Activated naive CD4-positive, alpha-beta T cell (primary cell): ENCODE measurements at places on chromosomes 3 and 15.

DNA sequence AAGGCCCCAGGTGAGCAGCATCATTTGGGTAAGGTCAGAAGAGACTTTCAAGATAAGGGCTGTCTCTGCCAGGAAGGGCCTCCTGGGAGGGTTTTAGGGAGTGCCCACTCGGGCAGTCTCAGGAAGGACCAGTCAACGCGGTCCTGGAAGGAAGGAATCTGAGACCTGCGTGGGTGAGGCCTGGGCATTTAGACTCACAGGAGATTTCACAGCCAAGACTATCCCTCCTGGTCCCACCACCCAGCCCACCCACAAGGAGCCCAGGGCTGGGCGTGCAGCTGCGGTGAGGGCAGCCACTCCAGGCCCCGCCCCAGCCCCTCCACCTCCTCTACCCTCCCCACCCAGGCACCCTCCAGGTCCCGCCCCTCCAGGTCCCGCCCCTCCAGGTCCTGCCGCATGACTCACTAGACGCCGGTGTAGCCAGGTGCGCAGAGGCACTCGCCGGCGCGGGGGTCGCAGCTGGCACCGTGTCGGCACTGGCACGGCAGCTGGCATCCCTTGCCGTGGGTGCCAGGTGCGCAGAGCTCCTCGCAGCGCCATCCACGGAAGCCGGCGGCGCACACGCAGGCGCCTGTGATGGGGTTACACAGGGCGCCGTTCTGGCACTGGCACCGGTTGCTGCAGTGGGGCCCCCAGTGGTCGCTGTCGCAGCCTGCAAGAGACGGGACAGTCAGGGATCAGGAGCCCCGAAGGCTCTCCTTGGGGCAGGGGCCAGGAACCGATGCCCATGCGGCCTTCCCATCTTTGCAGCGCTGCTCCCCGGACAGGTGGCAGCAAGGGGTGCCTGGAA is 112.7 kb downstream of the RAB11A start:
- peak; percentile 15 for DNase-seq

- no peak for DNase-seq
Observed at GRCh38 chr15:49236869-49237268, 66.8 kb downstream of the GALK2 start.

GRCh38 chr15:73695773-73696640 is 11.8 kb downstream of the CD276 start:
- DNase-seq = no peak

DNA sequence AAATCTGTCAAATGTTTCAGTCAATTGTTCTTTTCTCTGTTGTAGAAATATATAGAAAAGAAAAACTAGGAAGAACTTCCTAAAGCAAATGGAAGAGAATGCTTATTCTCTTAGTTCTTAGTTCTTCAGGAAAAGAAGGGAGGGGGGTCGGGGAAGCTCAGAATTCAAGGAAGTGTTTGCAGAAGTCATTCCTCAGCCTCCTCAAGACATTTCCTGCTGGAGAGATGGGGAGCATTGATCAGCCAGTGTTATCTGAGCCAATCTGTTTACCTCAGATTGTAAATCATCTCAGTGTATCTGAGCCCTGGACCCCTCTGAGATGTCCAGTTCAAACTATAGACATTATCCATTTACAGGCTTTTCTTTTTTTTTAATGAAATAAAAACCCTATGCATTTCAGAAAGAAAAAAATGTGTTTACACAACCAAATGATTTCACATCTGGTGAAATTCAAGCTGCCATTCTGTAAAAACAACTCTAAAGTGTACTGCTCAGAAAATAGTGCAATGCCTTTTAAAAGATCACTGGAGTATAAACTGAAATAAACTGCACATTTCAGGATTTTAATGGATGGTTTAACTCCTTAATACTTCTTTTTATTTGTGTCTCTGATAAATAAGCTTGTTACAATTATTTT is 460.7 kb downstream of the ROBO1 start:
- no peak for DNase-seq

GRCh38 chr3:110897046-110897445 is 174.6 kb upstream of the NECTIN3 start:
- no peak for DNase-seq

DNA sequence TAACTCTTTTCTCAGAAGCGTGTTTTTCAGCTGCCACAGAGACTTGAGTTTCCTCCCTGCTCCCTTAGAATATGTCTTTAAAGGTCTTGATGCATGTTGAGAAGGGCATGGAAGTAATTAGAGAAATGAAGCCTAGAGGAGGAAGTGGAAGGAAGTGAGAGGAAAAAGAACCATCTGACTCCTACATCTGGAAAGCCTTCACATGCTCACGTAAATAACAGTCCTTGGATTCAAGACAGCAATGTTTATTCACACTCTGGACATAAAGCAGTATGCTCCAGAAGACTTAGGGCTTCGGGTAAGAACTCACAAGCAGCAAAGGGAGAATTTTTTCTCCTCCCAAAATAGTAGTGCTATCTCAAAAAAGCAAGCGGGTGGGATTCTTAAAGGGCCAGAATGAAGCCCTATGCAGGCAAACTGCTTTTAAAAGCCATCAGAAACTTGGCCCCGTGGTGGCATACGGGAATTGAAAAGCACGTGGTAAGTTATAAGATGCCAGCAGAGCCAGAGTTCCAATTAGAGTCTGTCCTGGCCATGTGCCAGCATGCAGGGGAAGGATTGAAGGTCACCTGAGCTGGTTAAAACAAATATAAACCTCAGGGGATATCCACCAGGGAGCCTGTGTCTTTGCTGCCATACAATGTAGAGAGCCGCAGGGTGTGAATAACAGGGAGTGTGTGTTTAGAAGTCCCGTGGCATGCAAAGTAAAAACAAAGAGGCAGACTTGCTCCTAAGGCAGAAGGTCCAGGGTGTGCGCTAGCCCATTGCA is 380.8 kb upstream of the NDN start:
- DNase-seq = no peak

GRCh38 chr15:48861813-48862431 is 16.0 kb upstream of the EID1 start:
- DNase-seq = no peak

- no peak for DNase-seq
Observed at GRCh38 chr15:66144978-66145725, 108.4 kb downstream of the MEGF11 start.

- DNase-seq = no peak
Observed at GRCh38 chr15:67100801-67101581, 35.6 kb downstream of the SMAD3 start.

- DNase-seq = no peak
Observed at GRCh38 chr3:178749471-178749870, 213.2 kb downstream of the KCNMB2 start.

DNA sequence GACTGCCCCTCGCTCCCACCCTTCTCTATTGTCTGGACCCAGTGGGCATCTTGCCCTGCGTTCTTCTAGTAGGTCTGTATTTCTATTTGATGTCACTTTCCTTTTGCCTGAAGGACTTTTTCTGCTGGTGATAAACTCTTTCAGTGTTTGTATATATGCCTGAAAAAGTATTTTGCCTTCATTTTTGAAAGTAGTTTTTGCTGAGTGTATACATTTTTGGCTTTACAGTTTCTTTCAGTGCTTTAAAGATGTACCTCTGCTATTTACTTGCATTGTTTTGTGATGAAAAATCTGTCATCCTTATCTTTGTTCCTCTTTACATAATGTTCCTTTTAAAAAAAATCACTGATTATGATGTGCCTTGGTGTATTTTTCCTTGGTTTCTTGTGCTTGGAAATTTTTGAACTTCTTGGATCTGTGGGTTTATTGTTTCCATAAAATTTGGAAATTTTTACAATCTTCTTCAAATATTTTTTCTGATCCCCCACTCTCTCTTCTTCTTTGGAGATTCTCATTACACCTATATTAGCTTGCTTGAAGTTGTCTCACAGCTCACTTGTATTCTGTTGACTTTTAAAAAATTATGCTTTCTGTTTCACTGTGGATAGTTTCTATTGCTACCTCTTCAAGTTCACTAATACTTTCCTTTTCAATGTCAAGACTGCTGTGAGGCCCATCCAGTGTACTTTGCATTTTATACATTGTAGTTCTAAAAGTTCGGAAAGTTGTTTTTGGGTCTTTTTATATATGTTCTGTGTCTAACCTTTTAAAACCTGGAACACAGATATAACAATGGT is 67.8 kb downstream of the RGMA start:
- no peak for DNase-seq

GRCh38 chr3:43331381-43331780 is 45.0 kb downstream of the SNRK start:
- DNase-seq = no peak

- no peak for DNase-seq
Observed at GRCh38 chr3:182509844-182510460, 283.4 kb upstream of the ATP11B start.

DNA sequence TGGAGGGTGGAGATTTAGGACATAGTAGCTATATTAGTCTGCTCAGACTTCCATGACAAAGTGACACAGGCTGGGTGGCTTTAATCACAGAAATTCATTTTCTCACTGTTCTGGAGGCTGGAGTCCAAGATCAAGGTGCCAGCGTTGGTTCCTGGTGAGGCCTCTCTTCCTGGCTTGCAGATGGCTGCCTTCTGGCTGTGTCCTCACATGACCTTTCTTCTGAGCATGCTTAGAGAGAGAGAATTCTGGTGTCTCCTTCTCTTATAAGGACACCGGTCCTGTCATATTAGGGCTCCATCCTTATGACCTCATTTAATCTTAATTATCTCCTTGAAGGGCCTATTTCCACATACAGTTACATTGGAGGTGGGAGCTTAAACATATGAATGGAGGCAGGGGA is 14.9 kb upstream of the SHC4 start:
- no peak for DNase-seq

DNA sequence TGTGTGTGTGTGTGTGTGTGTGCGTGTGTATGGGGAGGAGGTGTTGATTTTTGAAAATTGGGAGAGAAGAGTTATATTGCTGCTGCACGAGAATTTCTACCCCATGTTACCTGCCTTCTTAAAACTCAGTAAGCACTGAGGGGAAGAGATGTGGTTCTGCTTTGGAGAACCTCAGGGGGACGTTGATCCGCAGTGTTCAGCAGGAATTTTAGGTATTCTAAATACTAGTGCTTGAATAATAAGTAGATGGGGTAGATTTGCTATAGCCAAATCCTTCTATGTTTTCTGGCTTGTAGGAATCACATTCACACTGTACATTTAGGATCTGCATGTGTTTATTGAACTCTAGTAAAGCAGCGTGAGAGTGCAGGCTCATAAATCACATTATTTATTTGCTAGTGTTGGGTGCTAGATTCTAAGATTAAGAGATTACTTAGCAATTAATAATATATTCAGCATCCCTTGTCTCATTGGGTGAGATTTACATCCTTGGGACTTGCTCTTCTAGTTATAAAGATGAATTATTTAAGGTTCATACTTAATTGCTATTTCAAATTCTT is 268.1 kb downstream of the MFSD1 start:
- no peak for DNase-seq

- DNase-seq = no peak
Observed at GRCh38 chr3:100004931-100005330, 109.4 kb downstream of the FILIP1L start.

DNA sequence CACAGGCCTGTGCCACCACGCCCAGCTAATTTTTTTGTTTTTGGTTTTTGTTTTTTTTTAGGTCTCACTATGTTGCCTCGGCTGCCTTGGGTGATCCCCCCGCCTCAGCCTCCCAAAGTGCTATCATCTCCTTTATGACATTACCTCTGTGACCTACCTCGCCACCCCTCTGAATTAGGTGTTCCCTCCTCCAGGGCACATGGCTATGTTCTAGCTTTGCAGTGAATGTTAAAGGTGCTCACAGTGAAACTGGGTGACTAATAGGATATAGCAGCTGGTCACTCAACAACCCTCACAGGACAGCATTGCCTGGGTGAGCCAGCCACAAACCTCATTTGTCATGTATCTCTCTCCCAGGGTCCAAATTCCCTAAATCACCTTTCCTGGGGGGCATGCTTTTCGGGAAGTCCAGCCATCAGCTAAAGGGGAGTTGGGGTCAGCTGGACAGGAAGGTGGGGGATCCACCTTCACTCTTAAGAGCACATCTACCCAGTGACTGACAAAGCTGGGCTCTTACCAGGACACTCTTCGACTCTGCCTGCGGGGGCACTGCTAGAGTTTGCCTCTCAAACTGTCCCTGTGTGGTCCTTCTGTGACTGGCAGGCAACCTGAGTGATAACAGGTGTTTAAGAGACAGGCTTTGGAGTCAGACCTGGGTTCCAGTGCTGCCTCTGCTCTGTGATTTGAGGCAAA is 1.6 kb upstream of the TTLL3 start:
- DNase-seq = peak; percentile 35

- no peak for DNase-seq
Observed at GRCh38 chr3:74789111-74789510, 174.7 kb upstream of the CNTN3 start.

GRCh38 chr3:45937206-45938042 is 5.8 kb upstream of the CXCR6 start:
- DNase-seq = no peak

GRCh38 chr3:149307435-149307783 is 26.0 kb downstream of the TM4SF18 start:
- no peak for DNase-seq

- DNase-seq = no peak
Observed at GRCh38 chr3:44104668-44105321, 136.9 kb upstream of the TOPAZ1 start.

GRCh38 chr3:177341736-177342419 is 144.6 kb upstream of the TBL1XR1 start:
- no peak for DNase-seq

DNA sequence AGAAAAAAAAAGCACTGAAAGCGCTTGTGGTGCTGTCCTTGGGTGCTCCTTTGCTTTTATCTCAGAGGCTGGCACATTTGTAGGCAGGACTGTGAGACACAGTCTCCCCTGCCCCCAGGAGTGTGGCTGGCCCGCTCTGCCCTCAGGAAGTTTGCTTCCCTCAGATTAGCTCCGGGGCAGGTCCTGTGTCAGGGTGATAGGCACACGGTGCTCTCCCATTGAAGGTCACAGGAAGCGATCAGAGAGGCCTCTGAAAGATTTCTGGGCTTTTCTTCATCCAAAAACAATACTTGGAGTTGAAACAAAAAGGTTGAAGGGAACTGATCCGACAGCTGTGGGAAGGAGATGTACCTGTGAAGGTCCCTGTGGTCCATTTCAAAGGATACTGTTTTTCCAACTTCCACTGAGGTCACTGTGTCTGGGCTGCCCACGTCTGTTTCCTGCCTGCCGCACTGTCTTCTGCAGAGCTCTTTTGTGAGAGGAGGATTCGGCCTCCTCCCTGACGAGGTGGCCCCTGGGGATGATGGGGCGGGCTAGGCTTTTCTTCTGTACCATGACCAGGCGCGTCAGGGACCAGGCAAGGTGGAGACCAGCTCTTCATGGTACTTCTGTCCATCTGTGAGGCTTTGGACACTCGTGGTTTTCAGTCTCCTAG is 330.5 kb upstream of the CTDSPL start:
- no peak for DNase-seq

DNA sequence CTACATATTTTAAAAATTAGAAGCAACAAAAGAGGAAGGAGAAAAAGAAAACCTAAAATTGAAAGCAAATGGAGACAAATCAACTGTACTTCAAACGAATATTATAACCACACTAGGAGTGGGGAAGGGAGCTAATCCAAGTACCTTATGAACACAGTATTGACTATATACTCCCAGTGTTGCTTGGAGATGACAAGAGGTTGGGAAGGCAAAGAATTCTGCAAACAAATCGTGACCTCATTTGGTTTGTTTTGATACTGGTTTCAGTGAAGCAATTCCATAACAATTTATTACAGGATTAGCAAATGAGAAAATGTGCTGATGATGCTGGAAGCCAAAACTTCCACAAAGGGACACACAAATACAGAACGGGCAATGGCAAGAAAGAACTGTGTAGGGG is 268.1 kb downstream of the ULK4 start:
- DNase-seq = no peak

GRCh38 chr3:104735691-104736090 is 631.0 kb upstream of the ALCAM start:
- DNase-seq = no peak
